Stimulated activated CD4-positive, alpha-beta T cell treated with anti-CD3 and anti-CD28 coated beads, Interleukin-15, amount 100 ng/mL, for 24 hours (primary cell): ENCODE measurements at places on chromosomes 4 and X.

GRCh38 chr4:56288663-56289062 is 98.6 kb downstream of the AASDH start:
- no peak for DNase-seq

DNA sequence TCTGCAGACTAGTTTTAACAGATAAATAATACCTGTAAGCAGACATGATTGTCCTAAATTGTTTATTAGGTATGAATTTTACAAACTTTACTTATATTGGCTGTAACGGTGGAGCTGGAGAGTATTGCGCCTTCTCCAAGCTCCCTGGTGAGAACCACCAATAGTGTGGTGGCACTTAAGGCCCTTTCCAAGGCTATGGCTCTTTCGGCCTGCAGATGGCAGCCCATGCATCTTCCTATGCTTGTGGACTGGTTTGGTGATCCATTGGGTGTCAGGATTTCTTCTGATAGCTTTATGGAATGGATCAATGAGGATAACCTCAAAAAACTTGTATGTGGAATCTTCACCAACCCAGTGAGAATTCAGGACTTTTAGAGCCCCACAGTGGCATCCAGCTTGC is 7.8 kb downstream of the LARP1B start:
- DNase-seq, result peak; percentile 9

GRCh38 chr4:187183346-187183745 is 459.7 kb upstream of the FAT1 start:
- DNase-seq, result no peak

- no peak for DNase-seq
Measured at GRCh38 chrX:23610495-23610894, 56.8 kb upstream of the PRDX4 start.

DNA sequence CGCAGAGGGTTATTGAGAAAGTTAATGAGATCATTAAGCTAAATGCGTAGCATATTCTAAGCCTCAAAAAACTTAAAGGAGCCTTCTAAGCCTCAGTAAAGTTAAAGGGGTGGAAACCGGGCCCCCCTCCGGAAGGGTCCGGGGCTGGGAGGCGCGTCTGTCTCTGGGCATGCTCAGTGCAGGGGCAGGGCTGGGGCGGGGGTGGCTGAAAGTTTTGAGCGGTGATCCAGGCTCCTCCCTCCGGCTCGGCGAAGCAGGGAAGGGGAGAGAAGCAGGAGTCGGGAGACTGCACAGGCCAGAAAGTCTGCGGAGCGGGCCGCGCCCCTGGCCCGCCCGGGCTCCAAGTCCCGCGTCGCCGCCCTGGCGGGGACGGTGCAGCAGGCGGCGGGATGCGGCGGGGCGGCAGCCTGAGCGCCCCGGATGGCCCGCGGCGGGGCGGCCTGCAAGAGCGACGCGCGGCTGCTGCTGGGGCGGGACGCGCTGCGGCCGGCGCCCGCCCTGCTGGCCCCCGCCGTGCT is at the start of gene EVC:
Gene EVC, plus strand, starts transcription at position 241 of the 518 bp plus-strand sequence. Its CDS starts 180 bp downstream, at position 421.
- DNase-seq, result peak; percentile 47

DNA sequence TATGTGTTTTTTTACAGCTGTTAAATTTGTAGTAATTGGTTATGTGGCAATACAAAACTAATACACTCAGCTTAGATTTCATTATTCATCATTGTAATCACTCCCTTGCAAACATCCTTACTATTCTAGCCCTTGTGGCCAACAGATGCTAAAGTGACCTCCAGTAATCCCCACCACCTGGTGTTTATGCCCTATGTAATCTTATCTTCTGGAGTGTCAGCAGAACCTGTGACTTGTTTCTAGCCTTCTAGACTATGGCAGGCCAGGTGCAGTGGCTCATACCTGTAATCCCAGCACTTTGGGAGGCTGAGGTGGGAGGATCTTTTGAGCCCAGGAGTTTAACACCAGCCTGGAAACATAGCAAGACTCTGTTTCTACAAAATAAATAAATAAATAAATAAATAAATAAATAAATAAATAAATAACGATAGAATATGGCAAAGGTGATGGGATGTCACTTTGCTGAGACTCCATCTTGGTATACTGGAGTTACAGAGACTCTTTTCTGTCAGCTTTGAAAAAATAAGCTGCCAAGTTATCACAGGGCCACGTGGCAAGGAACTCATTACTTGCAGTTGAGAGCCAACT is 12.3 kb upstream of the TSR2 start:
- no peak for DNase-seq

GRCh38 chr4:536351-536972 is 37.5 kb downstream of the PIGG start:
- DNase-seq, result no peak

DNA sequence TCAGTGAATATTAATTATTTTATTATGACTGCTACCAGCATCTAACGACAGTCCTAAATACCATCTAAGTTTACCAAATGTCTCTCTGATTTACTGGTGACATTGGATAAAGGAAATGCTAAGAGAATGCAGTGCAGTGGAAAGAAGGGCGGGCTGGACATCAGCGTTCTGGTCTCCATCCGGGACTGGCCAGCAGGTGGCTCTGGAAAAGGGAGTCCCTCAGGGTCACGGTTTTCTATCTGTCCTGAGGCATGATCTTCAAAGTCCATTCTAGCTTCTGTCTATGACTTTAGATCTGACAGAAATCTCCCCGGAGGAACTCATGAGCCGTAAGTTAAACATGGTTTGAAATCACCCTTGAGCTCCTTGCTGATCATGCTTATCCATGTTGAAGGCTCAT is 3.3 kb downstream of the TRIM2 start:
- no peak for DNase-seq

GRCh38 chrX:2478546-2479419 is 22.0 kb downstream of the DHRSX start:
- DNase-seq, result no peak

- no peak for DNase-seq
Measured at GRCh38 chr4:14958436-14958835, 43.8 kb upstream of the CPEB2 start.

DNA sequence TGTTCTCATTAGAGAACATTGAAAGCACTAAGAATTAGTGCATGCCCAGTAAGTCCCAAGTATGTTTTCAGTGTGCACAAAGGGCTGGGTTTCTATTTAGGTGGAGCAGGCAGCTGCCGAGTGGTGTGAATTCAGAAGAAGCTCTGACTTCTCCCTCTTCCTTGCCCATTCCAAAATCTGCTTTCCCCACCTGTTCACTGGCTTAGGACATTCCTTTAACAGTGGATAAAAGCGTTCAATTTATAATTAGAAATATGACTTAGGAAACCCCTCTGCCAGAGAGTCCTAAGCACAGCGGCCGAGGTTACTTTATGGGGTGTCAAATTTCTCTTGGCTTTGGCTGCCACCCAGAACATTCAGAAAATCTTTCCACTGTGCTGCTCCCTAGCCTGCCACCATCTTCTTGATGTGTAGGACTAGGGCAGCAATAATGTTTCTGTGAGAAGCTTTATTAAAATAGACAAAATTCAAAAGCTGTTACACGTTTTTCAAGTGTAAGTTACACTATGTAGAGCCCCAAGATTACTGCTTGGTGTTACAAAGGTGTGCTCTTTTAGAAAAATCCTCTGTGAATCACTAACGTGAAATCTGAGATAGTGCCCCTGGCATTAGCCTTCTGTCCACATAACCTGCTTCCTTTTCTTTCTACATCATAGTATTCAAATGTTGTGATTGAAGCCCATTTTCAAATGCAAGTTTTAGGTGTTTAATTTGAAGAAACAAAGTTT is 191.6 kb upstream of the ANKRD50 start:
- DNase-seq, result no peak

DNA sequence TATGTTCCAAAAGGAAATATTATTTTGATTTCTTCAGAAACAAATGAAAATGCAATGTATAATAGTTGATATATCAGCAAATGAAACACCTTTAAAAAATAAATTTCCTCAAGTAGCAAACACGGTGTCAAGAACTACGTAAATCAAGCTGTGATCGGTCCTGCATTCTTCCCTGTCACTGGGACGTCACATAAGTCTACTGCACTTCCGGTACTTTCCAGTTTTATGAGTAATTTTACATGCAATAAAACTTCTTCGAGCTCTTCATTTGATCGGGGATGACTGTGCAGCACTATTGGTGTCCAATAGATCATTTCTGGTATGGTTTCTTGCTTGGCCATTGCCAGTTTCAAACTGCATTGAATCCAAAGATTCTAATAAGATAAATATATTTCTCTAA is 114.0 kb upstream of the VEGFC start:
- DNase-seq, result no peak

DNA sequence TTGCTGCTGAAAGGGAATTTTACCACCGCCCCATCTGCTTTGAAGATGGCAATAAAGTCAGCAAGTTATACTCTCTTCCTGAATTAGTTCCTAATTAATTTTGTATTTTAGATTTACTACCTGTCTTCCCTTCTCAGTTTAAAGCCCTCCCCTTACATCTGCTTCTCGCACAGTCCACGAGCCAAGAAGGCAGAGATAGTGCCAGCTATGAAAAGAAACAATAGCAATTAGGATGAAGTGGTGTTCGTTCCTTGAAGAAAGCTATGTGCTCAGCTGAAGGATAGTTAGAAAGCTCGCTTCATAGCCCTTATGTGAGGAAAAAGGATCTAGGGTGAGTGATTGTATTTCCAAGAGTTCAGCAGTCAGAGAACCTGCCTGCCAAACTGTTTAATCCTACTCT is 1678.8 kb upstream of the TENM3 start:
- DNase-seq, result no peak

DNA sequence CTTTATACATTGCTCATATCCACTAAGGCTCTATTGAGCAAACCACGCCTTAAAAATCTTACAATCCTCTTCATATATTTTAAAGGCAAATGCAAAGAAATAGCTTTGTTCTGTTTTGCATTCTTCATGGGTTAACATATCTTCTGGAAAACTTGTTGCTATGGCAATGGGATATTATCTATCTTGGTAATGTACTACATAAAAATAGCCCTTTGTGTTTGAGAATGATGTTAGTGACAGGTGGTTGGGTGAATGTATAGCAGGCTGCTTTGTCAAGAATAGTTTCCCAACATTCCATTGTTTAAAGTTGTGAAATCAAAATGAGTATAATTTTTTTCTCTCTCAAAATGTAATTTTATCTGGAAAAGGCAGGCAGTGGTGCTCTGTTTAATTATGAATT is 16.8 kb downstream of the REPS2 start:
- no peak for DNase-seq

DNA sequence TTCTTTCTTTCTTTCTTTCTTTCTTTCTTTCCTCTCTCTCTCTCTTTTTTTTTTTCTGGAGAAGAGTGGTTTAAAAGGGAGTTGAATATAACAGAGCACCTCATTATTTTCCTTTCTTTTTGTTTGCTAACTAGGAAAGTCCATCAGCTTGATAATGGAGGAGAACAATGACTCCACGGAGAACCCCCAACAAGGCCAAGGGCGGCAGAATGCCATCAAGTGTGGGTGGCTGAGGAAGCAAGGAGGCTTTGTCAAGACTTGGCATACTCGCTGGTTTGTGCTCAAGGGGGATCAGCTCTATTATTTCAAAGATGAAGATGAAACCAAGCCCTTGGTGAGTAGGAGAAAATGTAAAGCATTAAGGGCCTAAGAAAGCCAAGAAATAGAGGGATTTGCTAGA is 95.4 kb downstream of the ARHGAP24 start:
- no peak for DNase-seq

- DNase-seq, result no peak
Measured at GRCh38 chrX:2609431-2610238, 81.5 kb upstream of the CD99 start.

DNA sequence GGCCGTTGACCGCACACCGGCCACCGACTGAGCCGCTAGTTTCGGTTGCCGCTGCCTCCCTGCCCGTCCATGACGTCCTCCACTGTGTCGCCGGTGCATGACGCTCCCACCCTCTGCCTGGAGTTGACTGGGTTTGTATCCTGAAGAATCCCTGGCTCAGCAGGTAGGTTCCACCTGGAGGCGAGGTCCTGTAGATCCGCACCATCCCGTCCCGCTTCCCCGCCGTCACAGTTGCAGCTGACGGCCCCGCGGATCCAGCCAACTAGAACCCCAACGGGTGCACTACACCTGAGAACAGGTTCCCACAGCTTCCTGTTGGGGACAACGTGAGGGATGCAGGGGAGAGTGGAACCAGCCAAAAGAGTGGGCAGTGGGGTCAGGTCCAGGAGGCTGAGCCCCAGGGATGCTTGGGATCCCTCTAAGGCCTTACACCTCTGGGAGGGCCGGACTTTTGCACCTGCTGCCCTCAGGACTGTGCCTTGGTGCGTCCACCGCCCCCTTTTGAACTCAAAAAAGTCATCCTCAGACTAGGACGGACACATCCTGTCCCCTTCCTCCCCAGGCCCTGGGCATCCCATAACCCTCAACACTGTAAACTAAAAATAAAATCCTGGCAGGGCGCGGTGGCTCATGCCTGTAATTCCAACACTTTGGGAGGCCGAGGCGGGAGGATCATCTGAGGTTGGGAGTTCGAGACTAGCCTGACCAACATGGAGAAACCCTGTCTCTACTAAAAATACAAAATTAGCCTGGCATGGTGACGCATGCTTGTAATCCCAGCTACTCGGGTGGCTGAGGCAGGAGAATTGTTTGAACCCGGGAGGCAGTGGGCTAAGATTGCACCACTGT is 1.1 kb upstream of the SLBP start:
- DNase-seq, result no peak

GRCh38 chrX:139932073-139932900 is 566 bp downstream of the ATP11C start:
- DNase-seq, result peak; percentile 50
